Foreskin keratinocyte (primary cell): ENCODE measurements at places on chromosomes 12 and 14. TPM values are rescaled to one million over a fixed set of nuclear protein-coding genes. Genes with fewer than 3 reads are reported as not detected.

Gene PPP1R1A
- not detected in 2 replicates for polyA plus RNA-seq

DNA sequence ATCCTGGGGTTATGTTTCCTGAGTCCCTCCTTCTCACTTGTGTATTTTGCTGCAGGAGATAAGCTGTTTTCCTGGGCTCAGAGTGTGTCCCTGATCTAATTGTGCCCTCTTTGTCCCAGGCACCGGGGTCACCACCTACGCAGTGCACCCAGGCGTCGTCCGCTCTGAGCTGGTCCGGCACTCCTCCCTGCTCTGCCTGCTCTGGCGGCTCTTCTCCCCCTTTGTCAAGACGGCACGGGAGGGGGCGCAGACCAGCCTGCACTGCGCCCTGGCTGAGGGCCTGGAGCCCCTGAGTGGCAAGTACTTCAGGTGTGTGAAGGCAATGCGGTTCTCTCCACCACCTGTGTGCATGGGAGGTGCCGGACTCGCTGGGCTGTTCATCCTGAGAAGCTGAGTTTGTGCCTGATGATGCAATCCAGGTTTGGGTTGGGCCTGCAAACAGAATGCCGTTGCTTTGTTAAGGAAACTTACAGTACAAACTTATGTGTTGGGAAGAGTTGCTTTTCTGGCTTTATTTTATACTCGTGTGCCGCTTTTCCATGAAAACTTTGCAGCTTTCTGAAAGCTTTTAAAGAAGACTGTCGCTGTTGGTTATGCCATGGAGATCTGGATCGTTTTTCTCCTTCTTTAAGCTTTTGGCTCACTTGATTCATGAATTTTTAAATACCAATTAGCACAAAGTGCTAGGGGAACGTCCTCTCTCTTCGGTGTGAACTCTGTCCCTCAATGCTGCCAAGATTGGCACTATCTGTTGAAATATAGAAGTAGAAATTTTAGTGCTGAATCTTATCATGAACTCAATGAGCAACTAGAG, 27.6 kb downstream of the RDH12 start:
- DNase-seq = no peak

Gene RABGGTA
- 34.1 and 37.7 TPM in 2 replicates for polyA plus RNA-seq

DNA sequence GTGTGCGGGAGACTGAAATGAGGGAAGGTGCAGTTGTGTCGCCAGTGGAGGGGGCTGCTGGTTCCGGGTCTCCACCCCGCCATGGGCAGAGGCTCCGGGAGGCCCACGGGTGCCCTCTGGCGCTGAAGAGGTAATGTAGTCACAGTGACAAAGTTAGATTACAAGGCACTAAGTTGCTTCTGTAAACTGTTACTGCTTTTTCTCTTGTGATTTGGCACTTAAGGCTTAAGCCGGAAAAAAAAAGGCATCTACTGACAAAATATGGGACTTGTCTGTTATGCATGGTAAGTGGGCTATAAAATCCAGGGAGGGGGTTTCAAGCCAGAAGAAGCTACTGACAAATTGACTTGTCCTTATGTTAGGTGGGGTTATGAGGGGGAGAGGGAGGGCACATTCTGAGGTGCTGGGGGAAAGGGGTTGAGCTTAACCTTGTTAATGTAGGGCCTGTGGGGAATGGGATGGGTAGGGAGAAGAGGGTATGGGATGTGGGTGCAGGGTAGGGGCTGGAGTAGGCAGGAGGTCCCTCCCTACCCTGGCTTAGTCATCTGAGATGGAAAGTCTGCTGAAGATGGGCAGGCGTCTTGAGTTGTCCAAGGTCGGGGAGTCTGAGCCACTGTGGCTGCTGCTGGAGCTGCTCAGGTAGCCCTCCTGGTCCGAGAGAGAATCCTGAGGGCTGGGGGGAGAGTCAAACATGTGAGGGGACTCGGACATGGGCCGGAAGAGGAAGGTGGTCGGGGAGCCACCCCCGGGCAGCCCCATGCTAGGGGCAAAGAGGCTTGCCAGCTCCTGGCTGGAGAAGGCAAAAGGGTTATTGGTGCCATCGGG, 3.7 kb downstream of the ZFP36L1 start:
- DNase-seq = no peak

Gene A2M
- 0.03 TPM in 1 of 2 replicates, not detected in the other for polyA plus RNA-seq

GRCh38 chr12:110993434-110993833, 73.1 kb upstream of the MYL2 start:
- DNase-seq = no peak

DNA sequence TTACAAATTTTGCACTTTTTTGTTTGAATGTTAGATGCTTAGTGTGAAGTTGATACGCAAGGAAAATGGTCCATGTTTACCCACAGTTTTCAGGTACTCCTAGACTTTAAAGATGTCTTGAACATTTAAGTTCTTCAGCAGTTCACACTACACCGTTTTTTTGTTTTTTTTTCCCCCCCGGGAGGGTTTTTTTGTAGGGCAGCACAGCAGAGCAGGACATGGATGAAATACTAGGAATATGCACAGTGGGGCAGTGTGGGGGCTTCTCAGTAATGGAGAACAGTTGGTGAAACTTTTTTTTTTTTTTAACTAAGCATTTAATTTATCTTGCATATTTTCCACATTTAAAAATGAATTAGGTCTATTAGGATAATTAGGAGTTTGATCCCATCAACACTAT, 4.9 kb downstream of the RAN start:
- no peak for DNase-seq

GRCh38 chr12:3533703-3534386, 42.8 kb downstream of the PRMT8 start:
- DNase-seq = no peak

GRCh38 chr12:79121486-79121885, 256.9 kb downstream of the SYT1 start:
- DNase-seq = no peak

Gene SERPINA5
- polyA plus RNA-seq = not detected in 2 replicates

DNA sequence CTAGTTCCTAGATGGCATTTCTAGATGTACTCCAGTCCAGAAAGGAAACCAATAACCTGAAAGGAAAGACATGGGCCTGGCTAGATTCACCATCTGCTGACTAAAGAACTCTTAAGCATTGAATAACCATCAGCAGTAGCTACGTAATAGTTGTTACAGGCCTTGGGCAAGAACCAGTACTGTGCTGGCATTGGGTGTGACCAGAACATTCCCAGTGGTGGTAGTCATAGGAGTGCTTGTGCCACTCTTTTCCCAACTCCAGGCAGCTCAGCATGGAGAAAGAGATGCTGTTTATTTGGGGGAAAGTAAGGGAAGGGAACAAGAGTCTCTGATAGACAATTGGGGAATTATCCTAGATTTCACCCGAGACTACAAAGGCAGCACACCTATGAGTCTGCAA, 333.3 kb downstream of the SLC16A7 start:
- DNase-seq = peak; percentile 96

- peak; percentile 17 for DNase-seq
Observed at GRCh38 chr12:75208856-75209811, 505 bp downstream of the KCNC2 start.
